ENCODE measurements at places on chromosomes 11 and 22. TPM values are rescaled to one million over a fixed set of nuclear protein-coding genes. Genes with fewer than 3 reads are reported as not detected.
A peak's percentile ranks its signal among the peaks of the same experiment; 100 is the strongest.

DNA sequence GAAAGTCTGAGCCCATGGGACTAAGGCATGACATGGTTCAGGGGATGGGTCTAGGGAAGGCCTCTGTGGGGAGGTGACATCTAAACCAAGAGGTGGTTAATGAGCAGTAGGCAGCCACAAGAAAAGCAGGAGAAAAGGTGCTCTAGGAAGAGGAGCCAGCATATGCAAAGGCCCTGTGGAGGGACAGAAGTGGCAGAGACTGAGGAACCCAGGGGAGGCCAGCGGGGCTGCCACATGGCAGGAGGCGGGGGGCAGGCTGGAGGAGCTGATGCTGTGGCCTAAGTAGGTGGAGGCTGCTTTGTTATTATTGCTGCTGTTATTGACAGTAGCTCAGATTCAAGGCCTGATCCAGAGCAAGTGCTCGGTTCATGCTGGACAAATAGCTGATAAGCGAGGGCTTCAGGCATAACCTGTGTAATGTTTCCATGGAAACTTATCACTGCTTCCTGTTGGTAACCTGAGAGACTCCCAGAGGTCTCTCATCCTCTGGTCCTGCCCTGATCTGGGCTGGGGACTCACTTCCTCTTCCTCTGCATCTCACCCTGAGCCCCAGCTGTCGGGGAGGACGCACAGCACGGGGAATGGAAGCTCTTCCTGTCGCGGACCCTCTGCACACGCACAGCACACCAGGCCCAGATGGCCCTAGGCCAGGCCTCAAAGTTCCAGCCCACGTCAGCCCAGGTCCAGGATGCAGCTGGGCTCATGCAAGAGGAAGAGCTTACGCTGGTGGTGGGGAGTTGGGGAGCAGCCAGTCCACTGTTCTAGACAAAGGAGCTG, 75.2 kb upstream of the TP53I11 start:
- DNase-seq, result peak; percentile 79

Gene RCE1
- 6.5 TPM for total RNA-seq

GRCh38 chr11:102312667-102313066, 4.6 kb upstream of the BIRC3 start:
- no peak for DNase-seq

GRCh38 chr22:50730941-50731661, 6.9 kb upstream of the ACR start:
- DNase-seq, result peak; percentile 39

DNA sequence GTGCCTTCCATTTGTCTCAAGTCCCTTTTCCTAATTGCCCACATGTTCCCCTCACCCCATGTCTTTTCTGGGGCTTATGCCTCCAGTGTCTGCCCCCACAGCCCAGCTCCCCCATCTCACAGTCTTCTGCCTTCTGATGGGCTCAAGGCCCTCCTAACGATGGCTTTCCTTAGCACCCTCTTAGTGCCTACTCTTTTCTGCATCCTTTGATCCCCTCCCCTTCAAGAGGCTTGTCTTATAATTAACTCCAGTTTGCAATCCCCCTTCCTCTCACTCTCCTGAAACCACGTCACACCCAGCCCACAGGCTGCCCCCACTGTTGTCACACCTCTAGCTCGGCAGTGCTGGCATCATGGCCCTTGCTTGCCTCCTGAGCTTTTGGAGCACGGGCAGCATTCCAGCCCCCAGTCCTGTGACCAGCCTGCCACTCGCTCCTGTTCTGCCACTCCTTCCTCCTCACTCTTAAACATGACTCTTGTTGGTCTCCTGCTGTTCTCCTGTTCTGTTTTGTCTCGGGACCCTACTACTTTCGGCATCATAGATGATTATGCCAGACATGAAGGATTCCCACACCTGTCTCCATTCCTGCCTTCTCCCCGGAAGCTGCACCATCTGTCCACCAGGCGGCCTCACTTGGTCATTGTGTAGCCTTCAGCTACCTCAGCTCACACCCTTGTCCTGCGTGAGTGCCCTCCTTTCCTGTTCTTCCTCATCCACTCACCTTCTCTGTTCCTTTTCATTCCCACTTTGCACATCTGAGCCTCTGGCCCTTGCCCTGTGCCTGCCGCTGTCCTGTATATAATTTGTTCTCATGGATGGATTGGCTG, 26.1 kb downstream of the UBE2L3 start:
- DNase-seq, result peak; percentile 86

Gene ADAMTS15
- total RNA-seq, result 34.4 TPM

DNA sequence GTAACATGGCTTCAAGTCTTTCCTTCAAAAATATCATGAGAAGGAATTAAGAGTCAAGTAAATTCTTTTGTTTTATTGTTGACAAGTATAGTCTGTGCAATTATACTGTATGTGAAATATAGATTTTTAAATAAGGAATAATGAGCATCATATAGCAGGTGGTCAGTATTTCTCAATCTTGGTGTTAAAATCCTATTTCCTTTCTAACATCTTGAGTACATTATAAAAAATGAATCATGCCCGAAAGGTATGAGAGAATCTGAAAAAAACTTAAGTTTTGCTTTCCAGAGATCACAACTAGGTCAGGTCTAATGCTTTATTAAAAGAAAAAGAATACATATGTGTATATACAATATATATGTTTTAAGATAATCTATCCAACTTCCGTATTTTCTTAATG, 53.1 kb downstream of the KIF18A start:
- DNase-seq, result no peak

GRCh38 chr11:83836065-83836464, 549.9 kb upstream of the CCDC90B start:
- DNase-seq, result no peak

All from left ventricle myocardium superior (tissue), 1 donor.